ENCODE measurements at places on chromosomes 6 and 20.

DNA sequence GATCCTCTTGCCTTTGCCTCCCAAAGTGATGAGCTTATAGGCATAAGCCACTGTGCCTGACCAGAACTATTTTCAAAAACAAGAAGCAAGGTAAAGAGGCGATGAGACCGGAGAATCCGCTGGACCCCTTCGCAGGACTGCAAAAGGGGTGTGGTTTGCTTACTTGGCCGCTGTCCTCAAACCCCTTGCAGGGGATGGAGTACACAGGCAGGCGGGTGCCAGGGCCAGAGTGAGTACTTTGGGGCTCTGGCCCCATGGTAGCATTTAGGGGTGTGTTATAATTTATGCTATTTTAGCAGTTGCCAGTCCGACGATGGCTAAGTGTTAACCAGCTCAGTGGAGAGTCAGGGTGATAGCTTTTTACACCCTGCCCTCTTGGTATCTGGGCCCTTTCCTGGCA is 1454.9 kb downstream of the HACE1 start:
- no peak for DNase-seq

DNA sequence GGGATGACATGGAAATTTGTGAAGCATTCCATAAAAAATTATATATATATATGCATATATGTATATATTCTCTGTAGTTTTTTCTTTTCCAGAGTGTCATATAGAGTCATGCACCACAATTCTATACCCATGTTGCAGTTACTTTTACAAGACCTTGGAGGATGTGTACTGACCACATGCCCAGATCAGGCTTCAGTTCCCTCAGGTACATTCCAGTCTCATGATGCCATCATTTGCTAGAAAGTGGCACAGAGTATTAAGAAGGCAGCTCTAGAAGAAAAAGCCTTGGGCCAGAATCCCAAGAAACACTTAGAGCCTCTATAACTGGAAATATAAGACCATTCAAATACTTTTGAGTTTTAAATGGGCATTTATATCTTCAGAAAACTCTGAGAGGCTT is 685.5 kb upstream of the FLRT3 start:
- DNase-seq: no peak

DNA sequence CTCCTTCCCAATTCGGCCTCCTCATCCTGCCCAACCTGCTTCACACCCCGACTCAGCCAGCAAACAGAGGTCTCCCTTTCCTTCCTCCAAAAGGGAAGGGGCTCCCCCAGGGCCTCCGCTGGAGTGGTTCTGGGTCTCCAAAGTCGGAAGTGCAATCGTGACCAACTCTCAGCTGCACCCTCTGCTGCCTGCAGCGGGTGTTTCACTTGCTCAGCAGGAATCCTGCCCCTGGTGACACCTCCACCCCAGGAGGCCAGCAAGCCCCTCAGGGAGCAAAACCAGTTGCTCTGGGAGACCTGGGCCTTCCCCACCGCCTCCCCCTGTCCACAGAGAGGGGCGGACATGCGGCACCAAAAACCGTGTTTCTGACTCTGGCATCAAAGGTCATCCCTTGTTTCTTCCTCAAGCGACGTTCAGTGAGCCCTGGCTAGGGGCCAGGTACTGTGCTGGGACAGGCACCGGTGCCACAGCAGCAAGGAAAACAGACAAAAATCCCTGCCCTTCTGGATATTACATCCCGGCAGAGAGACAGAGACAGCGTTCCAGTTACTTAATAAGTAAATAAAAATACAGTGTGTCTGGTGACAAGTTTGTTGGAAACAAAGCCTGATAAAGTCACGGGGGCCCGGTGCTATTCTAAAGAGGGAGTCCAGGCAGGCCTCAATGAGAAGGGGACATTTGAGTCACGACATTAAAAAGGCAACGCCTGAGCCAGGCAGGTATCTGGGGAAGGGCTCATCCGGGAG is 219.0 kb downstream of the BMP7 start:
- DNase-seq: no peak

DNA sequence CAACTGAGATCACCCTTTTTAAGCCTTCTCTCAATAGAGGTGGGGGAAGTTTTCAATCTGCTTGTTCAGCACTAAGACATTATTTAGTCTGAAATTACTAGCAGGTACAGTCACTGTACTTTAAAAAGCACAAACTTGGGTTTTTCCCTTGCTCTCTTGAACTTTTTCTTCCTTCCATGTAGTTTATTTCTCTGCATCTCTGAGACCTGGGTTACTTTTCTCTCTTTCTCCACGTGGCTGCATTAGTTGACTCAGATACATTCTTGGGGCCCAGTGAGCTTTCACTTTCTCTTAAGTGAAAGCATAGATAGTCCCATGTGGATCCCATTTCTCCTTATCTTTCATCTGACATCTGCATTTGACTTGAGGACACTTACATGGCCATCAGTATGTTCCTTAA is 433.9 kb upstream of the MAP3K7 start:
- DNase-seq: no peak

- DNase-seq: peak; percentile 14
These were observed 405 bp upstream of the RNF182 start for GRCh38 chr6:13924146-13924948.

DNA sequence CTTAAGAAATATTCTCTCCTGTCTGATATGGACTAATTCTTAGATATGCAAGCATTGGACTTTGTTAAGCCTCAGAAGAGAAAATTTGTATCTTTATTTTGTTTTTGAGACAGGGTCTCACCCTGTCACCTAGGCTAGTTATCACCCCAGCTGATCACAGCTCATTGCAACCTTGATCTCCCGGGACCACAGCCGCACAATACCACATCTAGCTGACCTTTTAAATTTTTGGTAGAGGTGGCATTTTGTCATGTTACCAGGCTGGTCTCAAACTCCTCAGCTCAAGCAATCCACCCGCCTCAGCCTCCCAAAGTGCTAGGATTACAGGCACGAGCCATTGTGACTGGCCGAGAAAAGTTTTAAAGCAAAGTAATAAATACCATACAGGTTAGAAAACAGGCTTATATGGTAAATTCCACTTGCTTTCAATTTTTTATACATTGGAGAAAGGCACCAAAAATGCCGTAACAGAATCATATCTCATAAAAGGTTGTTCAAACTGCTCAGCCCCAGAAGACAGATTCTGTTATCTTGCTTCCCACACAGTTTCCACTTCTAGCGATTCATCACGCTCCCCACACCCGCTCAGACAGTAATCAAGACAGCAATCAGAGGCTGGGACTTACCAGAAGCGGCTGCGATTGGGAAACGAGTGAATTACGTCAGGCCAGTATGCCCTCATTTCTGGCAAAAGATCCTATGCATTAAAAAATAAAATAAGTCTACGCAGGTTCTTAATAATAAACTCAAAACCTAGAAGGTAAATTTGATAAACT is 13.8 kb downstream of the RNASET2 start:
- DNase-seq: peak; percentile 54

DNA sequence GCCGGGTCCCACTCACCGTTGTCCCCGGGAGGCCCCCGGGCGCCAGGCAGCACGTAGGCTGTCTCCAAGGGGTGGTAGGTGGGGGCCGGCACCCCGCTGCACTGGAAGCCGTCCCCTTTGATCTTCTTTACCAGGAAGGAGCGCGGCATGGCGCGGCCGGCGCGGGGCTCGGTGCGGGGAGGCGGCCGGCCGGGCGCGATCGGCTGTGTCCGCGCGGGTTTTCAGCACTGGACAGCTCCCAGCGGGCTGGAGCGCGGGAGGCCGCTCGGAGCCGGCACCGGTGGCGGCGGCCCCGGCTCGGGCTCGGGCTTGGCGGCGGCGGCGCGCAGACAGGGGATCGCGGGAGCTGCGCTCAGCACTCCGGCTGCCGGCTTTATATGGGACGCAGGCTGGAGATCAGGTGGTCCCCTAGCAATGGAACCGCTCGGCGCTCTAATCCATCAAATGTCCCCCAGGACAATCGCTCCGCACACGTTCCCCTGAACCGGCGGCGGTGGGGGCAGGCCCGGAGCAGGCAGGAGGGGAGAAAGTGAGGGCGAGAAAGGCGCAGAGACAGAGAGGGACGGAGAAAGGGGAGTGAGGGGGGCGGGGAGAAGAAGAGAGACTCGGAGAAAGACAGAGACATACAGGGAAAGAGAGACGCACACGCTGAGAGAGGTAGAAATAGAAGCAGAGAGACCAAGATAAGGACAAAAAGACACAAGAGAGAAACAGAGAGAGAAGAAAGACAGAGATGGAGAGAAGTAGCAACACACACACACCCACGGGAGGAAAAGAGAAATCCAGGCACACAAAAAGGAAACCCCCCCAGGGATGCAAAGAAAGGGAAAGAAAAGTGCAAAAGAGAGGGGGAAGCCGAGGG is at the start of gene SCRT2:
Gene SCRT2 (minus strand): TSS at position 350 of the 862 bp plus-strand sequence. CDS start 201 bp downstream, at position 149.
- peak; percentile 43 for DNase-seq

DNA sequence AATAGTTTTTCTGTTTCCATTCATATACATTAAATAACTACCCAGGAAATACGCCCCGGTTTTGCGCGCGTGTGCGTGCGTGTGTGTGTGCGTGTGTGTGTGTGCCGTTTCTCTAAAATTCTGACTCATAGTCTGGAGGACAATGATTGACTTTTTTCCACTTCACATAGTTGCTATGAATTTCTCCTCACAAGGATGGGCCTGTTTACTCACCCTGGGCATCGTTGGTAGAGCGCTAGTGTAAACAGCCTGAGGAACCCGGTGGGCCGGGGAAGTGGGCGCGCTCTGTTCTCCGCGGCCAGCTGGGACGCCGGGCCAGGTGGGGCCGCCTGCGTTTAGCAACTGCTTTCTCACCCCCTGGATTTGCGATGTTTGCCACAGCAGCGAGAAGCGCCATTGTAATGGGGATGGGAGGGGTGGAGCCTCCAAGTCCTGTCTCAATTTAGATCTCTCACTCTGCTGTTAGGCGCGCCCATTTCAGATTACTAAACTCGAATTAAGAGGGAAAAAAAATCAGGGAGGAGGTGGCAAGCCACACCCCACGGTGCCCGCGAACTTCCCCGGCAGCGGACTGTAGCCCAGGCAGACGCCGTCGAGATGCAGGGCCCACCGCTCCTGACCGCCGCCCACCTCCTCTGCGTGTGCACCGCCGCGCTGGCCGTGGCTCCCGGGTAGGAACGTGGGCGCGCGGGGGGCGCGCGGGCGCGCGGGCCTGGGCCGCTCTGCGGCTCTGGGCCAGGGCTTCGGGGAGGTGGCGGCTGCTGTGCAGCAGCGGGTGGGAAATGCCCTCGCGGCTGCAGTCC is at the start of gene CD109:
Gene CD109 (plus strand): TSS at position 585 of the 803 bp plus-strand sequence. CDS start 13 bp downstream, at position 598.
- DNase-seq: peak; percentile 49

- no peak for DNase-seq
These were observed 18.0 kb downstream of the HECA start for GRCh38 chr6:139152892-139153271.

DNA sequence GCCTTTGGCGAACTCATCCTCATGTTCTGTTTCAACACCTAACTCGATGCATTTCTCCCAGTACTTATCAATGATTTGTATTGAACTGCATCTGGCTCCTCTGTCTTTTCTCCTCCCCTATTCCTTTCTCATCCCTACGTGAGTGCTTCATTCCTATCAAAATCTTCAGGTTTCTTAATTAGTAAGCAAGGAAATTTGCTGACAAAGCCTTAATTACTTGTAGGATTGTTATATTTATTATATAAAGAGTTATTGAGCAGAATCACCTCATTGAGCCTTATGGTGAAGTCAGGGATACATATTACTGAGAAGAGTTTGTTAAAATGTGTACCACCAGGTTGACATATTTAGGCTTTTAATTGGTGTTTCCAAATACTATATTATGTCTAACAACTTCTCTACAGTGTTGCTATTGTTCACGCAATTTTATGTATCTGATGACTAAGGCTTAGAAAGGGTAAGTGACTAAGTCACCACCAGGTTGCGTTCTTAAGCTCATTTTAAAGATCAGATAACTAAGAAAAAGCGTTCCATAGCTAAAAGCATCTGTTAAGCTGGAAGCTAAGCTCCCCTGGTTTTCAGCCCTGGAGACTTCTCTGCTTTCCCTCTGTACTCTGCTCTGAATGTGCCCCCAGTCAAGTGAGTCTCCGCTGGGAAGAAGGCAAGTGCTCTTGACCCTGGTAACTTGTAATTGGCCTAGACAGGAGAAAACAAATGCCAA is 18.9 kb downstream of the SCGN start:
- DNase-seq: no peak

Measured in activated T-helper 9 cell treated with anti-CD3 and anti-CD28 coated beads, Interleukin-2, amount 50 U/mL, for 16 hours (primary cell).